ENCODE measurements at places on chromosomes 16 and 17.

GRCh38 chr16:8620535-8620934, 963 bp upstream of the METTL22 start:
- no peak for DNase-seq

DNA sequence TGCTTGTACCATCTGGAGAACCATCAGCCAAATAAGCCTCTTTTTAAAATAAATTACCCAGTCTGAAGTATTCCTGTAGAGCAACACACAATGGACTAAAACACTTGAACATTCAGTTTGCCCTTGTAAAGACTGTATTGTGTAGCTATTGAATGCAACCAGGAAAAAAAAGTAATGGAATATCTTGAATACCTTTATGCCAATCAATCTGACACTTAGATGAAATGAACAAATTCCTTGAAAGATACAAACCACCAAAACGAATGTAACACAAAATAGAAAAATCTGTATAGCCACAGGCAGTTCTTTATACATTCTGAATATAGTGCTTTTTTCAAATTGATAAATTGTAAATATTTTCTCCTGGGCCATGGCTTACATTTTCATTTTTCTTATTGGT, 63.3 kb upstream of the KCNJ16 start:
- no peak for DNase-seq

DNA sequence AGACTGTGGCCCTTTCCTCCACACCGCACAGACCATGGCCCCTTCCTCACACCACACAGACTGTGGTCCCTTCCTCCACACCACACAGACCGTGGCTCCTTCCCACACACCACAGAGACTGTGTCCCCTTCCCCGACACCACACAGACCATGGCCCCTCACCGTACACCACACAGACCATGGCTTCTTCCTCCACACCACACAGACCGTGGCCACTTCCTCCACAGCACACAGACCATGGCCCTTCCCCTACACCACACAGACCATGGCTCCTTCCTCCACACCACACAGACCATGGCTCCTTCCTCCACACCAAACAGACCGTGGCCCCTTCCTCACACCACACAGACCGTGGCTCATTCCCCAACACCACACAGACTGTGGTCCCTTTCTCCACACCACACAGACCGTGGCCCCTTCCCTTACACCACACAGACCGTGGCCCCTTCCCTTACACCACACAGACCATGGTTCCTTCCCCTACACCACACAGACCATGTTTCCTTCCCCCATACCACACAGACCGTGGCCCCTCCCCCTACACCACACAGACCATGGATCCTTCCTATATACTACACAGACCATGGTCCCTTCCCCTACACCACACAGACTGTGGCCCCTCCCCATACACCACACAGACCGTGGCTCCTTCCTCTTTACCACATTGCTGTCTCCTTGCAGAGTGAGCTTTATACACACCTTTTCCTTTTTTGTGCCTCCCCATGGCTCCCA, 297.5 kb upstream of the FOXF1 start:
- DNase-seq, result no peak

GRCh38 chr16:55010492-55011160, 80.0 kb downstream of the IRX5 start:
- DNase-seq, result no peak

DNA sequence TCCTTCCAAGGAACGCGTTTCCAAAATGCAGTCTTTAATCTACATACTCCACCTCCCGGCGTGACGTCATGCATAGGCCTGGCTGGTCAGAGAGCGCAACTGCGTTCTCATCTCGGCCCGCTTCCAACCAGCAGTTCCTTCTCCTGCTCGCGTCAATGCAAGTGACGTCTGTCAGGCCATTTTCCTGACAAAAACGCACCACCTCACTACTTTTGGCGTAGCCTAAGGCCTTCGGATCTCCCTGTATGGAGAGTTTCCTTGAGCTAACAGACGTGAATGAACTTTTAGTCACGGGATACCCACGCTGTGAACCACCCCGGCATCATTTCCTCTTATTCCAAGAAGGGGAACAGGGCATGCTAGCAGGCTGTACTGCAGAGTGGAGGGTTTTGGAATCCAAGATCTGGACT, 25.0 kb downstream of the TEX14 start:
- DNase-seq, result peak; percentile 94

DNA sequence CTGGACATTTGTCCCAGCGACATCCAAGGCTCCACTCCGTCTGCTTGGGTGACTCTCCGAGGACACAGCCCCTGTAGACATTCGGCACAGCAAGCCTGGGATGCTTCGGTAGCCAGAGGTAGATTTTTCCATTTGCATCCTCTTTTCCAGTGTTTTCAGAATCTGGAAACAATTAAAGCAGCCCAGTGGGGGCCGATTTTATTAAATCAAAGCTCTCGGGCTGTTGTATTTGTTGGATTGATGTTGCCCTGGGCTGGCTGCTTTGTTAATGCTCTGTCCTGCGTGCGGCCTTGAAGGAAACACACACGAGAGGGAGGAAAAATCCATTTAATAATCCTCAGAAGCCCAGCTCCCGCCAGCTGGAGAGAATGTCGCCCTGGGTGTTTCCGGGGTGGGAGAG, 158.1 kb upstream of the CIBAR2 start:
- DNase-seq, result no peak

GRCh38 chr17:58377093-58377601, 25.1 kb upstream of the SUPT4H1 start:
- DNase-seq, result peak; percentile 30

- DNase-seq, result no peak
Measured at GRCh38 chr17:22517716-22518115, 825.4 kb downstream of the KCNJ18 start.

GRCh38 chr16:751152-752006, 9.2 kb upstream of the MSLN start:
- no peak for DNase-seq

DNA sequence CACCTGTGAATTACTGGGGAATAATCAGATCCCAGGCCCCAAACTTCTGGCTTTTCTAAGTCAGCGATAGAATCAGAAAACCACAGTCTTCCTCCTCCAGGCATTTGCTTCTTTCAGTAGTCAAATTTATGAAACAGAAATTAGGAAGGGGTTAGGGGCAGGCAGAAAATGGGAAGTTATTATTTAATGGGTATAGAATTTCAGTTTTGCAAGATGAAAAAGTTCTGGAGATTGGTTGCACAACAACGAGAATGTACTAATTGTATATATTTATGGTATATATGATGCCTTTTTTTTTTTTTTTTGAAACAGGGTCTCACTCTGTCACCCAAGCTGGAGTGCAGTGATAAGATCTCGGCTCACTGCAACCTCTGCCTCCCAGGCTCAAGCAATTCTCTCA, 23.5 kb downstream of the ORC6 start:
- peak; percentile 59 for DNase-seq

- DNase-seq, result peak; percentile 97
Measured at GRCh38 chr17:64343833-64344637, 46.6 kb downstream of the PECAM1 start.

DNA sequence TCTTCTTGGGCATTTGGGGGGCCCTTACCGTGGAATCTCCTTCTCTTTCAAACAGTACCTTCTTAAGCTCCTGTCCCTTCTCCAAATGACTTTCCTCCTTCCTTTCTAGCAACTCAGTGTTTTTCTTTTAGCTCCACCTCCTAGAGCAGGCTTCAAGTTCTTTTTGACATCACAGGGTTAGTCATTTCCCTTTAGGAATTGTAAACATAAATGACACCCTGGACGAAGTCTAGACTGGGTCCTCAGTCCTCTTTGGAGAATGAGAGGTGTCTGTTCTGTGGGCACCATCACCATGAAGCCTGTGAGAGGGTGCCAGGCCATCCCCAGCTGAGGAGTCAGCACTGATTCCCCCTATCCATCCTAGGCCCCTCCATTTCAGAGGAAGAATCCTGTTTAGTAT, 94.7 kb downstream of the SALL1 start:
- DNase-seq, result no peak

GRCh38 chr17:48013876-48014594, 23.6 kb downstream of the COPZ2 start:
- DNase-seq, result no peak

GRCh38 chr17:63954402-63955063, 18.2 kb downstream of the SCN4A start:
- no peak for DNase-seq

- DNase-seq, result no peak
Measured at GRCh38 chr16:57620335-57621231, 7.8 kb upstream of the ADGRG1 start.

All from suppressor macrophage treated with lipopolysaccharide for 1 hour (primary cell).